ENCODE measurements at places on chromosomes 11 and 22.

DNA sequence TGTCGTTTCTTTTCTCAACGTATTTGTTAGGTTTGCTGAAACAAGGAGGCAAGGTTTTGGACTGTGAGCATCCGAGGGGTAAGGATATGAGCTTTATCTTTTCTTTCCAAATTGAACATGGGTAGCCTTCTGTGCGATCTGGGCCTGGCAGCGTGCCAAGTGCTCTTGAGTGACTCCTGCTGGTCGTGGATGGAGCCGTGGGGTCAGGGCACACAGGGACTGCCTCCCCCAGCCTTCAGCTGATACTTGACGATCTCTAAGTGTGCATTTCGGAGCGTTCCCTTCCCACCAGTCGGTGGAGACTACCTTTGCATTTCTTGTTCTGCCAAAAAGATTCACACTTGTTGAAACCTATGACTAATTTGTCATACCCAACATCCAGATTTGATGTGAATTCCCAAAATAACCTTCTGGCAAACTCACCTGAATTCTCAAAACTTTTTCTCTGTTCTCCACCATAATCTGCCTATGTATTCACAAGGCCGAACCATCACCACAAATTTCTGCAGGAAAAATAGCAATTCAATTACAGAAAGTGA lies 40.1 kb upstream of the CLMP start:
- DNase-seq = no peak

GRCh38 chr11:106642331-106642730 lies 375.9 kb downstream of the GUCY1A2 start:
- no peak for DNase-seq

DNA sequence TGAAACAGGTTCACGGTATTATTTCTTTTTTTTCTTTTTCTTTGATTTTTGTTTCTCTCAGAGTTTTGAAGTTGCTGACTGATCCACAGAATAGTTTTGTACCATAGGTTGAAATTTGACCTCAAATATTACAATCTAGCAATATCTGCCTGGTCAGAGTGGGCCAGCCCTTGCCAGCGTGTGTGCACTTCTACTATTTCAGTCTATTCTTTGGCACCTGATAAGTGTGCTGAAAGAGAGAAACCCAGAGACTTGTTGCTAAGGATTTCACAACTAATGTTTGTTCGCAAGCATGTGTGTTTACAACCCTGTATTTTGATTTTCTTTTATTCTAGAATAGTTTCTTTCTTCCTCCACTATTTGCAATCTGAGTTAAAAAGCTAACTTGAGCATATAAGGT lies 1125.2 kb upstream of the CNTN5 start:
- DNase-seq = no peak

DNA sequence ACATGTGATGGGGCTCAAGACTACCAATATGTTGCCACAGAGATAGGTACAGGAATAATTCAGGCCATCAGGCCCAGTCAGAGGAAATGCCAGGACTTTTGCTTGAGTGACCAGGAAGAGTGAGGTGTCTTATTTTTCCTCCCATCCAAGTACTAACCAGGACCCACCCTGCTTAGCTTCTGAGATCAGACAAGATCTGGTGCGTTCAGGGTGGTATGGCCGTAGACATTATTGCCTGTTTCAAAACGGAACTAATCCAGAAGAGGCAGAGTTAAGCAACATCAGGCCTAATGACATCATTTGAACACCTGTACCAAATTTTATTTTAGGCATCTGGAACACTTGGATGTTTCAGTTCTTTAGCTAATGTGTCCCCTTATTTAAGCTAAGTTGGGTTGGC lies 205.5 kb upstream of the POU2AF2 start:
- no peak for DNase-seq

- no peak for DNase-seq
Observed at GRCh38 chr11:83835423-83835822, 549.3 kb upstream of the CCDC90B start.

DNA sequence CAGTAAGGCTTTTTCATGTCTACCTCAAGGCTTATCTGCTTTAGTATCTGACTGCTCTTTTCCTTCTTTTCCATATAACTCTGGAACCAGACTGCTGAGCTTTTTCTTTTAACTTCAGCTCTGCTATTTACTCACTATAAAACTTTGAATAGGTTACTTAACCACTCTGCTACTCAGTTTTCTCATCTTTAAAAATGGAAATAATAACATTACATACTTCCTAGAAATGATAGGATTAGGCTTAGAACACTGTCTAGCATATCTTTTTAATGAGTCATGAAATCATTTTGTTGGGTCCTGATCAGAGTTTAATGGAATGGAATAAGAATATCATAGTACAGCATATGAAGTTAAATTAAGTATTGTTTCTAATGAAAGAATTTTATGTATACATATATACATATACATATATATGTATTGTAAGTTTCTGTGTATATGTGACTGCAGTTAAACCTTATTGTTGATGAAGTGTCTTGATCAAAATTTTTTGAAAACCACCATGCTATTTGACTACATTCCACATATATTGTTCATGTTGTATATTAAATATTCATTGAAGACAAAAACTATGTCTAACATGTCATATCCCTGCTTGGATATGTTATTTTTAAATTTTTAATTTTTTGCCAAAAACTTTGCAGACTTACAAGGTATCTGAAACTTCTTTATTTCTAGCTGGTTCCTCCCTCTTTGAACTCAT lies 120.2 kb downstream of the METTL15 start:
- DNase-seq = no peak

- DNase-seq = no peak
Observed at GRCh38 chr11:113376156-113376555, 11.4 kb upstream of the ANKK1 start.

- no peak for DNase-seq
Observed at GRCh38 chr22:46773076-46773475, 10.6 kb downstream of the TBC1D22A start.

DNA sequence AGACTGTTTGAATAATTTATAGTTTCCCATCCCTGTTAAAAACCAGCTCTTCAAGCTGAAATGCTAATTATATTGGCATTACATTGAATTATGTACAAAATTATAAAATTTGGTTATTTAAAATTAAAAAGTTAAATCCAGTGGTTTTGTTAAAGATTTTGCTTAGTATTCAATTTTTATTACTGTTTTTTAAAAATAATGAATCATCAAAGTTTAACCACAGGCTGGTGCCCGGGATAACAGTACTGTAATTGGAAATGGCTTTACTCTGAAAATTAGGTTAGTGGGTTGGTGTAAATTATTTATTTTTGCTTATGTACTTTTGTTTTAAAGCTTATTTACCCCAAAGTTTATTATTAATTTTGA lies 45.4 kb upstream of the WEE1 start:
- DNase-seq = no peak

- DNase-seq = no peak
Observed at GRCh38 chr22:22092974-22093373, 110.4 kb upstream of the TOP3B start.

GRCh38 chr22:42993651-42994275 lies 21.2 kb downstream of the PACSIN2 start:
- no peak for DNase-seq

DNA sequence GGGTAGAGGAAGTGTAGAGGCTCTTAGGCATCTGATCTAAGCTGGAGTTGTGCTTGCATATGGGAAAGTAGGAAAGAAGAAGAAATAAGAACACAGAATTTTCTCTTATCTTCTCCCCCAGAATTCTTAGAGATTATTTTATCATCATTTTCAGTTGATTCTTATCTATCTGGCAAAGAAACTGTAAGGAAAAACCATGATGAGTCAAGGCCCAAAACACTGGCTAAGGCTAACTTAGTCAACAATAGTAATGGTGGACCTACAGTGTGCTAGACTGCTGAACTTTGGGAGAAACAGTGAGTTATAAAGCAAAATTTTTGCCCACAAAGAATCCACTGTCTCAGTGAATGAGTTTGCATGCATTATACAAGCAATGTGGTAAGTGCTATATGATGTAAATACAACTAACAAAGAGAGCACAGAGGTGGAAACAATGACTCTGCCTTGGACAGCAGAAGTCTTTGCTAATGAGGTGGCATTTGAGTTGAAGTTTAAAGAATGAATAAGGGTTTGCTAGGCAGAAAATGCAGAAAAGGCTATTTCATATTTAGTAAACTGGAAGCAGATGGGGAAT lies 344.5 kb upstream of the PLET1 start:
- DNase-seq = no peak

- no peak for DNase-seq
Observed at GRCh38 chr22:48428631-48429371, 1398.9 kb downstream of the BRD1 start.

DNA sequence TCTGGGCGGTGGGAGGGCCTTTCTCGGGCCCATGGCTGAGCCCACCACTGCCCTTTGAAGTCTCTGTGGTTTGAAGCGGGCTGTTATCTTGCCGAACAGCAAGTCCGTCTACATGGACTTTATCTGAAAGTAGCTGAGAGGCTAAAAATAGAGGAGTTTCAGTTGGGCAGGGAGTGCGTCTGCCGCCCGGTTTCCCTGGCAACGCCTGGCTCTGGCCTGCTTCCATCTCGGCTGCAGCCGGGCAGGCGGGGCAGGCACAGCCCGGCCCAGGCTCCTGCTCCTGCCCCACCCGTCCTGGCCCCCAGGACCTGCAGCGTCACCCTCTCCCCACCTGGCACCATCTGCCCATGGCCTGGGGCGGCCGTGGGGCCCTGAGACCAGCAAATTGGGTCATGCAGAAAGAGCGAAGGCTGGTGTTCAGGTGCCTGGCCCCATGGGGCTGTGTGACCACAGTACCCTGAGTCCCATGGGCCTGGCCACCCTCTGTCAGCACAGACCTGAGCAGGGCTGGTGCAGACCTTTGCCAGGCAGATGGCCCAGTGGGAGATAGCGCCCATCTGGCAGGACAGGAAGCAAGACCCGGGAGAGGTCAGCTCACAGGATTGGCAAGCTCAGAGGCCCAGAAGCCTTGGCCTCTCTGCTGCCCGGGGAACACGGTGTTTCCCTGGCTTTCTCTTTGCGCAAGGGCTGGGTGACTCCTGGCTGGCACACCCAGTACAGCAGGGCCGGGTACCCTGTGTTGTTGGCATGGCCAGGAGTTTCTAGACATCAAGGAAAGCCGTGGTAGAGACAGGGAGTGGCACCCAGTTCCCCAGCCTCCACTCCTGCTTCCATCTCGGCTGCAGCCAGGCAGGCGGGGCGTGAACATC lies 79.1 kb upstream of the KCNQ1OT1 start:
- peak; percentile 75 for DNase-seq

GRCh38 chr22:30362651-30363281 lies 6.0 kb downstream of the CCDC157 start:
- no peak for DNase-seq

- DNase-seq = no peak
Observed at GRCh38 chr22:27474711-27475547, 326.6 kb downstream of the MN1 start.

DNA sequence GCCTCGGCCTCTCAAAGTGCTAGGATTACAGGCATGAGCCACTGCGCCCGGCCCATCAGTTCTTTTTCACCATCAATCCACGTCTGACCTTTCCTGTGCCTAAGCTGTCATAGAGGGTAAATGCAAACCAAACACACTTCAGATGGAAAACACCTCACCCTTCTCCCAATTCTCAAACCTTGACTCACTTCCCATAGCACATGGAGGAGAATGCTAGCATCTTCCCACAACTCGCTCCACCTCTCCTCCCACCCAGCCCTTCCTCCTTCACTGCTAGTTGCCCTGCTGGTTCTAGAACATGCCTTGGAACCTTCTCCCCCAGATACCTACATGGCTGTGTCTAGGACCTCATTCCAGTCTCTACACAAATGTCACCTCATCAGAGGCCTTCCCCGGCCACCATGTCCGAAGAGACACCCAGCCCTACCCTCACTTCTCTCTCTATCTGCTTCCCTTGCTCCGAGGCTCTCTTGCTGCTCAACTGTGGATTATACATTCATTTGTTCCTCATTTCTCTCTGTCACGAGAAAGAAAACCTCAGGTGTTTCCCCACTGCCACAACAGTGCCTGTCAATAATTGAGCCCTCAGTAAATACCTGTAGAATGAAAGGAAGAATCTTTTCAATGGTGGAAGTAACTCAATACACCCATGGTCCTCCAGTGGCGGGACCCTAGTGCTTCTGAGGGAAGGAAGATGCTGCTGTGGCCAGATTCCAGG lies 21.3 kb upstream of the NCF4 start:
- no peak for DNase-seq

GRCh38 chr11:91904792-91905785 lies 319.5 kb upstream of the FAT3 start:
- DNase-seq = no peak

Measured in DMS153 (cell line).